ENCODE measurements at places on chromosomes 6 and 20. TPM values are rescaled to one million over a fixed set of nuclear protein-coding genes. Genes with fewer than 3 reads are reported as not detected.

- no peak for DNase-seq
Observed at GRCh38 chr6:124355146-124355545, 551.5 kb downstream of the NKAIN2 start.

The TEAD3 gene
- 9.6 TPM for total RNA-seq

DNA sequence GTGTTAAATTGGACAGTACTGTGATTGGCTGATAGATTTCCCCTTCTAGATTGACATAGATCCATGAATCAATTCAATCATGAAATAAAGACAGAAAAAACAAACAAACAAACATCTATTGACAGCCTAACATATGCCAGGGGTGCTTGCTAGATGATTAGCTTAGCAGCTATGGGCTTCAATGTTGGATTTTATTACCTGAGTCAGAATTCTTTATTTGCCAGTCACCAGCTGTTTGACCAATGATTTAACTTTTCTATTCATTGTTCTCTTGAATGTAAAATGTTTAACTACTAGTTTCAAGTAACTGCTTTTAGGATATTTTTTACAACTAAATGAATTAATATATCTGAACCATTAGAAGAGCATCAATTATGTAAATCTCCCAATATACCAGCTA, 901.3 kb upstream of the CITED2 start:
- DNase-seq = no peak

The GCNT2 gene
- 2.1 TPM for total RNA-seq

- peak; percentile 66 for DNase-seq
Observed at GRCh38 chr20:25580711-25581110, 4.6 kb downstream of the NINL start.

- peak; percentile 81 for DNase-seq
Observed at GRCh38 chr20:11451793-11452291, 465.9 kb upstream of the BTBD3 start.

DNA sequence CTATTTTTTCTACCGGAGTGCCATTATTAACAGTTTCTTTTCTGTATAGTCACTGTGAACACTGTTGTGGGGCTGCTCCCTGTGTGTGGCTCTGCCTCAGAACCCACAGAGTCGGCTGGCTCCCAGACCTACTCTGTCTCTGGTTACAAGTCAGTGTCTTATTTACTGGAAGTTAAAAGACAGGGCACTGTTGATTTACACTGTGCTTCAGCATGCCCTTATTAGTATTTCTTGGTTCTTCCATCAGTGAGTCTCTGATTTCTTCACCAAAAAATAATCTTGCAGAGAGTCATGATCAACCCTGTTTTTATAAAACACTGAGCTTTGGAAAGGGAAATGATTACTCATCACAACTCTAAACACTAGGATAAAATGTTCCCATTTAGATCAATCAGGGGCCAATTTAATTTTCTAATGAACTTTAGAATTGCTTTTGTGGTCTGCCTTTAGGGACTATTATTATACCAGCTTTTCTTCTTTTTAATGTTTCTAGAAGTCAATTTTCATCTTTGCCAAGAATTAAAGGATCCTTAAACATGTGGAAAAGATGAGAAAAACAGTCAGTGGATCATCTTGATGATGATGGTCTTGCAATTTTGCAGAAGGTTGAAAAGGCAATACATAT, 92.6 kb downstream of the UTRN start:
- peak; percentile 72 for DNase-seq

The KCNK15 gene
- 4.1 TPM for total RNA-seq

DNA sequence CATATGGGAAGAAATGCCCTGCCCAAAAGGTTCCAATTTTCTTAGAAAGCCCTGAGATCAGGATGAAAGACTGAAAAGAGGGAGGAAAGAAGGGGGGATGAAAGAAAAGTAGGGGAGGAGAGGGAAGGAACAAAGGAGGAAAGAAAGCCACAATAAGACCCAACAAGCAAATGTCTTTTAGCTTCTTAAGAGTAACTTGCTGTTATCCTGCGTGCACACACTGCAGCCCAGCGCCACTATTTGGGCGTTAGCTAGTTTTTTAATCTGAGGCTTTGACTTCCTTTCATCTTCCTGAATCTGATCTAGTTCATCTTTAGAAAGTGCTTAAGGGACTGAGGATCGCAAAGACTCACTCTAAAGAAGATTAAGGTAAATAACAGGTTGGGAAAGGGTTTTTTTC, 77.4 kb upstream of the HDDC2 start:
- DNase-seq = no peak

Data from fibroblast of lung (primary cell).